Inflammatory macrophage treated with lipopolysaccharide for 1 hour (primary cell): ENCODE measurements at places on chromosomes 7 and 10.

DNA sequence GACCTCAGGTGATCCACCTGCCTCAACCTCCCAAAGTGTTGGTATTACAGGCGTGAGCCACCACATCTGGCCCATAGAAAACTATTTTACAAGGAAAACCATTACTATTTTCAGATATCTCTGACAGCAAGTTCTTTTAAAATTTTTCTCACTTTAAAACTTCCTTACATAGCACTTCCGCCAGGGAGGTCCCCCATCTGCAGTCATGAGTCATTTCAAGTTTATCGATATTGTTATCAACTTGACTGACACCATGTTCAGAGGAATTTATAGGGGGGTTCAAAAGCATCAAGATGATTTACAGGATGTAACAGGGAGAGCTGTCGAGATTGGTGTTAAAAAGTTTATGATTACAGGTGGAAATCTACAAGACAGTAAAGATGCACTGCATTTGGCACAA is 88.8 kb downstream of the NRBF2 start:
- DNase-seq: no peak

- DNase-seq: no peak
These were observed 14.0 kb downstream of the SLC29A4 start for GRCh38 chr7:5296611-5297226.

DNA sequence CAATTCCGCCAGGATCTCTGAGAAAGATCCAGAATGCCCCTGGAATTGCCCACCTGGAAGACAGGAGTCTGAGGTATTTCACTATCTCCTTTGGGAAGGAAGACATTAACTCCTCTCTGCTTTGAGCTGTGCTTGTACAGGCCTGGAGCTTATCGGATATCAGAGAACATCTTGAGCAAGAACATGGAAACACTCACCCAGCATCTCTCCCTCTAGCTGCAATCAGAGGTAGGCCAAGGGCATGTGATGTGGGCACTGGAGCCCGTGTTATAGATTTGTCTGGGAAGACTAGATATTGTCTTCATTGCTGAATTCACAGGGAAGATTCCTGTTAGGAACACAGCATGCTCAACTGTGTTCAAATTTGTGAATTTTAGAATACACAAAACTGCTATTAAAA is 233.9 kb downstream of the PHF14 start:
- DNase-seq: no peak

GRCh38 chr7:151552352-151553028 is 32.8 kb upstream of the RHEB start:
- DNase-seq: no peak

GRCh38 chr7:82056282-82056681 is 286.4 kb upstream of the HGF start:
- DNase-seq: no peak

GRCh38 chr7:84181628-84182027 is 13.0 kb downstream of the SEMA3A start:
- DNase-seq: no peak

DNA sequence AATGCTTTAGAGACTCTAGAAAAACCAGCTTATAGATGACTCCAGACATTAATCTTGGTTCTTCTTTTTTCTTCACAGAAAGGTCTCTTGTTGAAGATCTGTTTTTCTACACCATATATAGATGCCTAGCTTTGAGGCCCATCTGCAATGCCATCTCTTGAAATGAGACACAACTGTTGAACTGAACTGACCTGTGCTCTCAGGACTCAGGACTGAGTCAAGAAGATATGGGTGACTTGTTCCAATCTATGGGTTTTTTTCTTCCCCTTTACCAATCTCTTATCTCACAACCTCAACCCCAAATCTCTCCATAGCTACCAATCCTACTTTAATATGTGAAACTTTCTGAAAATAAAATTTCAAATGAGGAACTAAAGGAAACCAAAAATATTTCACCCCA is 194.7 kb downstream of the SNX13 start:
- no peak for DNase-seq

DNA sequence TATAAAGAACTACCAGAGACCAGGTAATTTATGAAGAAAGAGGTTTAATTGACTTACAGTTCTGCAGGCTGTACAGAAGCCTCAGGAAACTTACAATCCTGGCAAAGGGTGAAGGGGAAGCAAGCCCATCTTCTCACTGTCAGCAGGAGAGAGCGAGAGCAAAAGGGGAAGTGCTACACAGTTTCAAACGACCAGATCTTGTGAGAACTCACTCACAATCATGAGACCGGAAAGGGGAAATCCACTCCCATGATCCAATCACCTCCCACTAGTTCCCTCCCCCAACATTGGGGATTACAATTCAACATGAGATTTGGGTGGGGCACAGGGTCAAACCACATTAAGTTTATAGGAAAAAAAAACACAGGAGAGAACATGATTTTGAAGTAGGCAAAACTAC is 222.1 kb upstream of the SHH start:
- DNase-seq: peak; percentile 77

- DNase-seq: peak; percentile 56
These were observed 54.3 kb upstream of the WAC start for GRCh38 chr10:28478646-28479045.

DNA sequence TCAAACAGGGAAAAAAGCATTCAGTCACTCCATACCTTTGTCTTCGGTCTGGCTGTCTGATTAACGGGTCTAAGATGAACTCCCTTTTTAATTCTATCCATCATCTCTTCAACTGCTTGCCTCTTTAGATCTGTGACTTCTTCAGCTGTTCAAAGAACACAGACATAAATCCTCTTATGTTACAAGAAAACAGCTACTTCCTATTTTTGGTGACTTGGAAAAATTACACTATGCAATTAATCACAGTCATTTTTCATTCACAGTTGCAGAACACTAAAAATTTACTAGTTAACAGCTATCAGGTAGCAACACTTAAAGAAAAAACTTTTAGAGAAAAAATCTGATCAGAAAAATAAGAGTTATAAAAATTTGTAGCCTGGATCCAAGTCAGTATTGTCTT is 66.0 kb downstream of the ENO4 start:
- no peak for DNase-seq

- peak; percentile 91 for DNase-seq
These were observed 10.5 kb downstream of the TMEM273 start for GRCh38 chr10:49177391-49178355.

GRCh38 chr10:112490545-112490944 is 43.5 kb downstream of the VTI1A start:
- DNase-seq: no peak

DNA sequence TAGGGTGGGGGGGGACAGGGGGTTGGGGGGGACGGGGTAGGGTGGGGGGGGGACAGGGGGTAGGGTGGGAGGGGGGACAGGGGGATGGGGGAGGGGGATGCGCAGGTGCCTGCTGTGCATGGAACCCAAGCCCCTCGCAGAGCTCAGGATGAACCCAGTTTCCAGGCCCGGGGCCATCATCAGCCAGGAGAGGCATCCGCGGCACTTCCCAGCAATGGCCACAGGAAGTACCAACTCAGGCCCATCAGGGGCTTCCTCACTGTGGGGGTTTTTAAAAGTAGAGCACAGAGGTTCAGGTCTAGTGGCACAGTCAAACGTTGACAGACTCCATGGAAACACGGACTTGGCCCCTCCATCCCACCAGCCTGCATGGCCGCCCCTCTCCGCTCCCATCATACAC is 172.7 kb downstream of the DIP2C start:
- DNase-seq: no peak

- DNase-seq: no peak
These were observed 938 bp upstream of the TCTN3 start for GRCh38 chr10:95694665-95695064.

DNA sequence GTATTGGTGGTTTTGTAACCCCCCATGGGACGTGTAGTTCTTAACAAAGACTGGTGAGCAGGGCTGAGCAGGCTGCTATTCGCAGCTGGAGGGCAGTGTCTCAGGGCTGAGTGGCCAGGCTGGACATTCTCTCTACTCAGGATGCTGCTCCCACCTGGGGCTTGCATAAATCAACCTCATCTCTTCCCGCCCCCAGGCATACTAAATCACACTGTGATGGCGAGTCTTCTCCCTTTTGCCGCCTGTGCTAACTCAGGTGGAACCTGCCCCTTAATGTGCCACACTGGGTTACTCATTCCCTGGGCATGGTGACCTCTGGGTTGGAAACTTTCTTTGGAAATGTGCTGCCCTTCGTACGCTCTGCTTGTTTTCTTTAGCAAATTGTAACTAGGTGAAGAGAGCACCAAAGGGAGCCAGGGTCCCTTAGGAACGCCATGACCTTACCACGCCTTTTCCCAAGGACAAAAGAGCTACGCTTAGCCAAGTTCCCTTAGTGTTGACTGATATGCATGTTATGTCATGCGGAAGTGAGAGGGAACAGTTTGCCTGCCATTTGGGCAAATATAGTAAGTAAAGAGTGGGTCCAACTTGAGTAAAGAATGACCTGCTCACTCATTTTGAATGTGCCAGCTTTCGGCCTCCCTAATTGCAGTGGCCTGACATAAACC is 40.4 kb upstream of the COBL start:
- DNase-seq: no peak

DNA sequence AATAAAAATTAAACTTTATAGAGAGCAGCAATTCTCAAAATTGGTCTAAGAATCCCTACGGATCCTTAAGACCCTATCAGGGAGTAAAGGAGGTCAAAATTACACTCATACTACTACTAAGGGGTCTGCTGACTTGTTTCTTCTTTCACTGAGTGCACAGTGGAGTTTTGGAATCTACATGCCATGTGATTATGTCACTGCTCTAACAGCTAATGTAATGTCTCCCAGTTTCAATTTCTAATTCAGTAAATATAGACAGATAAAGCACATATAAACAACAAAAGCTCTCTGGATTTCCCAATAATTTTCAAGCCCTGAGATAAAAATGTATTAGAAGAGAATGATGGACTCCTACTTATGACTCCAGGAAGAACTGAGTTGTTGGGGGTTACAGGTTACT is 74.6 kb downstream of the WAPL start:
- peak; percentile 62 for DNase-seq

- DNase-seq: no peak
These were observed 10.7 kb downstream of the DNA2 start for GRCh38 chr10:68461032-68461431.

- DNase-seq: no peak
These were observed 327.8 kb downstream of the WDR11 start for GRCh38 chr10:121179006-121179405.

DNA sequence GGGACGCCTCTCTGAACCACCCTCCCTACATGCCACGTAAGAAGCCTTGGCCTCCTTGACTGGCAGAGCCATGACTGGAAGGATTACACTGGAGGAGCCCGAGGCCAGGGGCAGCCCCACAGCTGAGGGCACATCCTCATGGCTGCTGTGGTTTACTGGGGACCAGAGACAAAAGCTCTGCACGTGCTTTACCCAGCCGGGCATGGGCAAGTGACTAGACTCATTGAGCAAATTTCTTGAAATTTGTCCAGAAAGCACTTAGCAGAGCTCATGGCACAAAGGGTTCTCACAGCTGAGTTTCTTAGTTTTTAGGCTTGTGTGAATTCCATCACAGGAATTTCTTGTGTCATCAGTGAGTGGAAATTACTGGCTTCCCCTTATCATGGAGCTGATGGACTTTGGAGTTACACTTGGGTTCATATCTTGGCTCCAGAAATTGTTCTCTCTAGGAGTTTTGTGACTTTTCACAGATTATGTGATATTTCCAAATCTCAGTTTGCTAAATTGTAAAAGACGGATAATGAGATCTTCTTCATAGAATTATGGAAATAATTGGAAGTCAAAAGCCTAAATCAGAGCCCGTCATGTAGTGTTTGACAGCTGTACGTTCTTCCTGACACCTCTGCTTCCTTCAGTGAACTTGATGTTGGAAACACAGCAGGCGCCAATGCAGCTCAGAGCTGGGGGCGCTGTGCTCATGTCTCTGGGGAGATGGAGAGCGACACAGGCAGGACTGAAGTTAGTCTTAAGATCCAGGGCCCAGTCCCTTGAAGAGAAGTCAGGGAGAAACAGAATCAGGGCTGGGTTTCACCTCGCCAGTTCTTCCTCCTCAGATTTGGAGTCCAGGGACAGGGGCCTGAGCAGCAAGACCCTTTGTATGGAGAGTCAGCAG is 47.7 kb upstream of the MGAM2 start:
- DNase-seq: no peak

GRCh38 chr7:95473276-95473985 is 12.3 kb upstream of the ASB4 start:
- no peak for DNase-seq

- no peak for DNase-seq
These were observed 14.3 kb downstream of the CHST3 start for GRCh38 chr10:71978476-71978875.
